Activated CD8-positive, alpha-beta memory T cell treated with anti-CD3 and anti-CD28 coated beads, Interleukin-2, amount 50 U/mL, for 4 hours (primary cell): ENCODE measurements at places on chromosomes 11 and 22.

DNA sequence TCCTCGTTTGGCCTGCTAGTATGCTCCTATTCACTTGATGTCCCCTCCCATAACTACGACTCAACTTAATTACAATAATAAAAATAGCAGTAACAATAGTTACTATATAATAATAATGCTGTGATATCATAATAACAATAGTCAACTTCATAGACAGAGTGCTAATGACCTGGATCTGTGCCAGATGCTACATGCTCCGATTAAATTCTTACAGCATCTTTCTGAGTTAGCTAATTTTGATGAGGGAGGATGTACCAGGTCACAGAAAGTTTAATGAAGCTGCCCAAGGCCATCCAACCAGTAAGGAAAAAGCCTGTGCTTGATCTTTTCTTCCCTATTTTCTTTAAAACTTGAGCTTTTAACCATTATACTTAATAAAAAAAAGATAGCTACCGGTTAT, 413.4 kb upstream of the LRRC4C start:
- DNase-seq: no peak

- DNase-seq: no peak
Observed at GRCh38 chr22:24225044-24225601, 19.8 kb downstream of the GGT5 start.

- no peak for DNase-seq
Observed at GRCh38 chr22:37806409-37807333, 1.1 kb upstream of the GCAT start.

DNA sequence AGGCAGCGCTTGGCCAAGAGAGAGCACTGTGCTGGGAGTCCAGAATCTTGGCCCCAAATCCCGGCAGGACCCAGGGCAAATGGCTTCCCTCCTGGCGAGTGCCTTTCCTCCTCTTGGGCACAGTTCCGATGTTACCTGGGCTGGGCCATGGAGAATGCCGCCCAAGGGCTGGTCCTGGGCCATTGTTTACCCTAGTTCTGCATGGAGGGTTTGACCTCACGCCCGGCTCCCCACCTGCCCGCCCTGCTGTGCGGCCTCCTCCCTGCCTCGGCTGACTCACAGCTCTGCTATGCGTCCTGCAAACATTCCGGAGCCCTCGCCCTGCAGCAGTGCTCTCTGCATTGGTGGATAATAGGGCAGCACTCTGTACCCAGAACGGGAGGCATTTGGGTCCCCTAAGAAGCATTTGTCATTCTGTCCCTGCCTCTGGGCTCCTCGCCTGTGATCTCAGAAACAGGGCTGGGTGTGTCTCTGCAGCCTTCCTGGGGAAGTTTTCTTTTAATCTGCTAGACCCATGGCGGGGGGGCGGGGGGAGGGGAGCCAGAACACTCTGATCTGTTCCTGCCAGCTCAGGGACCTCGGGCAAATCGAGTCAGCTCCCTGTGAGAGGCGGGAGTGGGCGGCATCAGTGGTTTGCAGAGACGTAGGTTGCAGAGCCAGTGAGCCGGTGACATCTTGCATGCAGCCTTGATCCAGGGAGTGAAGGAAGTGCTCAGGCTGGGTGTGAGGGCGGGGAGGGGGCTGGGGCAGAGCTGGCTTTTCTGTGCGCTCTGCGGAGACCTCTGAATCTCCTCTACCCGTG, 32.9 kb upstream of the SMIM38 start:
- DNase-seq: peak; percentile 82

GRCh38 chr11:62850911-62851806, 11.8 kb upstream of the WDR74 start:
- DNase-seq: no peak

DNA sequence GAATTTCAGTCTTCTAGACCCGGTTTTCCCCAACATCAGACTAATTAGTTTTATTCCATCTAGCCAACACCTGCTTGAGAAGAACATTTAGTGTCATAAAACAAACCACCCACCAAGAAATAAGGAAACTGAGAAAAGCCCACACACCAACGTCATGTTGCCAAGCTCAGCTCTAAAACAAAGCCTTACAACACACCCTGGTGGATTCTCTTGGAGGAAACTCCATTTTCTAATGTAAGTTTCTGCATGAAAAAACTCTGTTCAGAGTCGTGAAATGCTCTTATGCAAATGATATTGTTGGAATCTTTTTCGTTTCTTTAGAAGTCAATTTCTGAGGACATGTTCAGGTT, 105.0 kb upstream of the RAG2 start:
- DNase-seq: no peak

DNA sequence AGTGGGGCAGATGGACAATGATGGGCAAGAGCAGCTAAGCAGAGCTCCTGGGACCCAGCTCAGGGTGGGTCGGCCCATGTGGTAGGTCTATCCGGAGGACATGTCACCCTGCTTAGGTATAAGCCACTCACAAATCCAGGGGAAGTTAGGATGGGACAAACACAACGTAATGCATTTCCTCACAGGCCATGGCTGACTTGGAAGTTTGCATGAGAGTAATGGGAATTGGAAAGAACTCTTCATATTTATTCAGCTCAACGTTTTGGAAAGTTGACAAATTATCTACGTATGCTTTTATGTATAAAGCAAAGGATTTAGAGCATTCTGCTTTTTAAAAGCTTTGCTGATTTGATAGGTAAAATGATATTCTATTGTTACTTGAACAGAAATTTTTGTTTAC, 74.9 kb downstream of the SMCO4 start:
- no peak for DNase-seq

DNA sequence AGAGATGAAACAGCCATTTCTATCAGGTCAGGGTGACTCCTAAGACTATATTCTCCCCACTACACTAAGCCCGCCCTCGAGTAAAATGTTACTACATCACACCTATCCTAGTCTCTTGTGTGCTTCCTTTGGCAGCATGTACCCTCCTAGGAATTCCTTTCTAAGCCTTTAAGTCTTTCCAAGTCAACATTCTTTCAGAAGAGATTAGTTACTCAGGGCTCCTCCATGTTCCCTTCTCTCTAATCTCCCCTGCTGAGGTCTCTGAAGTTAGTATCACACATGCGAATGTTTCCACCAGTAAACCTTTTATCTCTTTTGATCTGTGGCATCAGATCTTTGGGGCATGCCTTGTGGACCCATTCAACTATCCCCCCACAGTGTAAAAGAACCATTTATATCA, 873.7 kb upstream of the FAT3 start:
- DNase-seq: no peak

DNA sequence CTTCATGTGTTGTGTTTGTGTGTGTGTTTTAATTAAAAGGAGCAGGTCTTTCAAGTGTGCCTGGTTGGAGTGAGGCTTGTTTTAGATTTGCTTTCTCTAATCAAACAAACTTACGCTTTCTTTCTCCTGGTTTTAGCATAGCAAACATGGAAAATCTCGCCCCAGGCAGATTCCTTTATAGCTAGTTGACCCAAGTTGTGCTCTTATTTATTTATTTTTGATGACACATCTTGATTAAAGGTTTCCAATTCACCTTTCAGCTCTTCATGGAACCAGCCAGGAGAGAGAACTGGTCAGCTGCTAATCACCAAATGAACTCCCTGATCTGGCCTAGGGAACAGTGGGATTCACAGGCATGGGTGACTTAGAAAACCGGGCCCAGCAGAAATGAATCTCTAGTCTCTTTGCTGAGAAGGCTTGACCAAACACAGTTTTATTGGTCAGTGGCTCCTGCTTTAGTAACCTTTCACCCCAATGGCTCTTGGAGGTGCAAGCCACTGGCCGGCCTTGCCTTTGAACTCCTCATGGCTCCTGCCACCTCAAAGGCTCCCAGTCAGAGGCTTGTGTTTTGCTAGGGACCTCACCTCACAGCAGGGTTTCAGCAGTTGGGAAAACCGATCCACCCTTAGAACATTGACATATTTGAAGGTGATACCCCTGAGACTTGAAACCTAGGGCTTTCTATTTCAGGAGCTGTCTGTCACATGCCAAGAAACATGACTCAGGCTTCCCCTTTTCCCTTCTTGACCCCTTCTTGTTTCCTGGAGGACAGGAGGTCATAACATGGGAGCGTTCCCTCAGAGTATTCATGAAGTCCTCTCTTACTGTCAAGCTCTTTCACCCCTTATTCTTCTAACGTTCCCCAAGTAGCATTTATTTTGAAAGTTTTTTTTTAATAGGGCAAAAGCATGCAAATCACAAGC, 48.8 kb downstream of the EXT2 start:
- no peak for DNase-seq

GRCh38 chr11:47551086-47551485, 1.8 kb downstream of the CELF1 start:
- DNase-seq: no peak

DNA sequence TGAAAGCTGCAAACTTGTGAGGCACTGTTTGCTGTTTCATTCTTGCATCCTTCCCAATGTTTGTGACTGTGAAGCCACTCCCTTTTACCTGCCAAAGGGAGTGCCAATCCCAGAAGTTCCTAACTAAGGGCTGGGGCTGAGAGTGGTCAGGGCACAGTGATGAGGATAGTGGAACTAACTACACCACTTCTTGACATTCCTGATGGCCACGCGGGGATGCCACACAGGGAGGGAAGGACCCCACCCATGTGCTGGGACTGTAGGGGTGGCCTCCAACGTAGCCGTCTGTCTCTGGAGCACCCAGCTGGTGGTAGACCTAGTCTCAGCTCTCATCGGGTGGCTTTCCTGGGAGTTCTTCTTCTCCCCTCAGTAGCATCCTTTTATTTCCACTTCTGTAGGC, 335.5 kb downstream of the CADM1 start:
- no peak for DNase-seq

GRCh38 chr11:121889186-121889585, 226.8 kb downstream of the BLID start:
- no peak for DNase-seq

DNA sequence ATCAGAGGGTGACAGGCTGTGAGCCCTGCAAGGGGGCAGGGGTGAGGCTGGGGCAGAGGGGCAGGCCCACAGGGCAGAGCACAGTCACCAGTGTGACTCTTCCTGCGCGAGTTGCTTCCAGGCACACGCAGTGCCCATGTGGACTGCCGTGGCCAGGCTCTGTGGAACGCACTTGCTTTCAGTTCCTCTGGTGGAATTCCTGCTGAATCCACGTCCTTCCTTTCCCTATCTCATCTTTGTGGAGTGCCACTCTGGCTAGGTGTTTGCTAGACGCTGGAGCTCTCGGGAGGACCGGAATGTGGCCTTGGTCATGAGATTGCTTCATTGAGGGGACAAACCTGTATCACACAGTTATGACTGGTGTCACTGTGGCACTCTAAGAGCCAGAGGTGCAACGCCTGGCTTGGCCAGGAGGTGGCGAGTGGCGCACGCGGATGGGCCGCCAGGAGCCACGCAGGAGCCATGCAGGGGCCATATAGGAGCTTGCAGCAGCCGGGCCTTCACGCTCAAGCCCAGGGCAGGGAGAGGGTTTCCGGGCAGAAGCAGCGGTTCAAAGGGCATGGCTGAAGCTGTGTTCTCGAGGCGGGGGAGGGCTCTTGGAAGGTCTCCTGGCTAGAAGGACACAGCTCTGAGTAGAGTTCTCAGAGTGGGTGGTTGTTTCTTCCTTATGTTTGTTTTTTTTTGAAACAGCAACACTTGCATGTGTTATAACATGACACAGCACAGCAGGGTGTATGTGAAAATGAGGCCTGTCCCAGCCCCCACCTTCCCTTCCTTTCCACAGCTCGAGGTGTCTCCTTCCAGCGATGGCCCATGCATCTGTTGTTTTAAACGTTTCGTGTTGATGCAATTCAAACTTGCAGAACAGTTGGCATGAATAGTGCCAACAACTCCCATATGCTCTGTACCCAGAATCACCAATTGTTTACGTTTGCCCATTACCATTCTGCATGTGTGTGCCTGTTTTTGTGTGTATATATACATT, 36.2 kb downstream of the TBC1D22A start:
- DNase-seq: peak; percentile 81

DNA sequence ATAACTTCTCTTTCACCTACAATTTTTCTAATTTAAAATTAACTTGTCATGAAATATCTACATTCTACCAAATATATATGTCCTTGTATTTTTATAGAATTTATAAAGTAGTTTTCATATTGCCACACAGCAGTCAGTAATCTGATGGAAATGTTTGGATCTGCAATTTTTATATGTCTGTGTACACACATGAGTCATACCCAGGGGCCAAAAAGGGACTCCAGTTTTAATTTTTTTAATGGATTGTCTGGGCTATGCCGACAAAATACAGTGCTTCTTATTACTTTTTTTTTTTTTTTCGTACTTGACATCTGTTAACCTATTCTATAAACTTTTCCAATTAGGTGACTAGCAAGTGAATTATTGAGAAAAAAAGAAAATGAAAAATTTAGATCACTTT, 6.3 kb downstream of the GUCY1A2 start:
- DNase-seq: no peak

DNA sequence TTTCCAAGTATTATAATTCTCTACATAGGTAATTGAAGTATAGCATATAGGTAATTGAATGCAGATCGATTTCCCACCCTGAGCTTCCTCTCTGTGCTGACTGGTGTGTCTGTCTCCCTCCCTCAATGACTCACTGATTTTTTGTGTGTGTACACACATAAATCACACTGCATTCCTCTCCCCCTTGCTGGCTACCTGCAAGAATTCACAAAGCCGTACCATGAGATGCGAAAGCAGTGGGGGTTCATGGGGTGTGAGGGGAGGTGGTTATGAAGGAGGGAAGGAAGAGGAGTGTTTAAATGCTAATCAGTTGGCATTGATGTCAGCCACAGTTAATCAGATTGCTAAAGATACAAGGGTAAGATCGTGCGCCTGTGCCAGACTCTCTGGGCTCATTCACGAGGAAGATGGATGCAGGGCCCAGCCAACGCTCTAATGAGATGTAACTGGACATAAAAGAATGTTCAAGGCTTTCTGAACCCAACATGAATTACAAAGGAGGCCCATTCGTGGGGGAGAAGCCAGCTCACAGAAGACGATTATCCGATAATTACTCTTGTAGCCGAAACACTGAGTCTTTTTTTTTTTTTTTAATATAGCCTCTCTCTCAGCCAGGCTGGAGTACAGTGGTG, 107.4 kb downstream of the SEZ6L start:
- no peak for DNase-seq

GRCh38 chr11:102603091-102603490, 22.0 kb downstream of the MMP20 start:
- no peak for DNase-seq

DNA sequence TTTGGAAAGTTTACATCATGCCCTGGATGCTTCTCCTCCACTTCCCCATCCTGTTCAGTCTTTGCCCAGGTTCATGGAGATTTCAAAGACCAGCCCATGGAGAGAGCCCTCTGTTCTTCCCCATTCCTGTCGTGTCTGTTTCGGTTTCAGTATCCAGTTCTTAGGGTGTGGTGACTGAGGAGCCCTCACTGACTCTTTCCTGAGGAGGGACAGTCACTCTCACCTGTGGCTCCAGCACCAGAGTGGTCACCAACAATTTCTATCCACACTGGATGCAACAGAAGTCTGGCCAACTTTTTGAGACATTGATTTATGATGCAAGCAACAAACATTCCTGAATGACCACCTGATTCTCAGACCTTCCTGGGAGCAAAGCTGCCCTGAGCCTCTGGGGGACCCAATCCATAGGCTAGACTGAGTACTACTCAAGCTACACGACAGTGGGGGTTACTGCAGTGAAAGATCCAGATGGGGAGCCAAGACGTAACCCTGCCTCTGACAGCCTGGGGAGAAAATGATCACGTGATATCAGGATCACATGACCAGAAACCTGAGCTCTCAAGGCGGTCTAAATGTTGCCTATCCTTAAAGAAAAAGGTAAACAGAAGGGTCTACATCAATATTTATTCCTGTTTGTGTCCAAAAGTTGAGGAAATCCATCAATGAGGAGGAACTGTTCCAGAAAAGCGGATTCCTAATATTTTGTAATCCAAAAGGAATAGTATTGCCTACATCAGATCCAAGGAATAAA, 76.2 kb upstream of the VPREB1 start:
- no peak for DNase-seq

- no peak for DNase-seq
Observed at GRCh38 chr22:23657727-23658126, 25.6 kb upstream of the DRICH1 start.

GRCh38 chr11:64845129-64845775, 799 bp upstream of the CDC42BPG start:
- no peak for DNase-seq
